NCI-H226 (cell line): ENCODE measurements at places on chromosomes 7 and 10.

DNA sequence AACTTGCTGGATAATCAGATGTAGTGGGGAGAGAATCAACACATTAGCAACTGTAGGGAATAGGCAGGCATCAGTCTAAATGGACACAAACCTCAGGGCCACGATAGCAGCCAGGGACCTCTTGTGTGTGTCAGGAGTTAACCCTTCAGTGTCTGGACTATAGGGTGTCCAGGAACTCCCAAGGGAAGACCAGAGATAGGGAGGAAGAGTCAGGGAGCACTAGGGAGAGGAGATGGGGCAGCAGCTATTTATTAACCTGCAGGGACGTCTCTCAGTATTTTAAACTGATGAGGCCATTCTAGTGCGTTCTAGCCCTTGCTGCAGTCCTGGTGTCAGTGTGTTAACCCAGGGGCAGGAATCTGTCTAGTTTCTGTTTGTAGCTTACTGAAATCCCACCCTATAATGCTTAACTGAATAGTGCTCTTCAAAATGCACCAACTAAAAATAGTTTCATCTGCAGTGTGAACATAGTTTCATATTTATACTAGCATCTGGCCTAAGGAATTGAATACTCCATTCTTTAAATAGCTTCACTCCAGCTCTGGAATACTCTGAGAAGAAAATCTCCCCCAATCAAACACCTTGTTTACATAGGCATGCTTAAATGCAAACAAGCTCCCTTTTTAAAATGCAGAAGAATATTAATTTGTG lies 62.7 kb downstream of the ARID5B start:
- no peak for DNase-seq

DNA sequence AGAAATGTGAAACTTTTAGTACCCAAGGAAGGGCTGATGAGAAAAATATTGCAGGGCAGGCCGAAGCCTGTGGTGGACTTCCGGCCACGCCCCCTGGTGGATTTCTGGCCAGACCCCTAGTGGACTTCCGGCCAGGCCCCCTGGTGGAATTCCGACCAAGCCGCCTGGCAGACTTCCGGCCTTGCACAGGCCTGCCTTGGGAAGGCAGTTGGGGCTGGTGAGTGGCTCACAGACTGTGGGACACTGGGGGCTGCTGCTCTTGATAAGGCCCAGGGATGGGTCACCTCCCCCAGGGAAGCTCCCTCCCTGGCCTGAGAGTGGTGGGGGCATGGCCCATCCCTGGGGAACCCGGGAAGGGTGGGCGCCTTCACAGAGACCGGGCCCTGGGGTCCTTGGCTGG lies 116.4 kb upstream of the MKI67 start:
- DNase-seq: no peak

- DNase-seq: no peak
Observed at GRCh38 chr10:131450216-131450765, 138.8 kb upstream of the TCERG1L start.

DNA sequence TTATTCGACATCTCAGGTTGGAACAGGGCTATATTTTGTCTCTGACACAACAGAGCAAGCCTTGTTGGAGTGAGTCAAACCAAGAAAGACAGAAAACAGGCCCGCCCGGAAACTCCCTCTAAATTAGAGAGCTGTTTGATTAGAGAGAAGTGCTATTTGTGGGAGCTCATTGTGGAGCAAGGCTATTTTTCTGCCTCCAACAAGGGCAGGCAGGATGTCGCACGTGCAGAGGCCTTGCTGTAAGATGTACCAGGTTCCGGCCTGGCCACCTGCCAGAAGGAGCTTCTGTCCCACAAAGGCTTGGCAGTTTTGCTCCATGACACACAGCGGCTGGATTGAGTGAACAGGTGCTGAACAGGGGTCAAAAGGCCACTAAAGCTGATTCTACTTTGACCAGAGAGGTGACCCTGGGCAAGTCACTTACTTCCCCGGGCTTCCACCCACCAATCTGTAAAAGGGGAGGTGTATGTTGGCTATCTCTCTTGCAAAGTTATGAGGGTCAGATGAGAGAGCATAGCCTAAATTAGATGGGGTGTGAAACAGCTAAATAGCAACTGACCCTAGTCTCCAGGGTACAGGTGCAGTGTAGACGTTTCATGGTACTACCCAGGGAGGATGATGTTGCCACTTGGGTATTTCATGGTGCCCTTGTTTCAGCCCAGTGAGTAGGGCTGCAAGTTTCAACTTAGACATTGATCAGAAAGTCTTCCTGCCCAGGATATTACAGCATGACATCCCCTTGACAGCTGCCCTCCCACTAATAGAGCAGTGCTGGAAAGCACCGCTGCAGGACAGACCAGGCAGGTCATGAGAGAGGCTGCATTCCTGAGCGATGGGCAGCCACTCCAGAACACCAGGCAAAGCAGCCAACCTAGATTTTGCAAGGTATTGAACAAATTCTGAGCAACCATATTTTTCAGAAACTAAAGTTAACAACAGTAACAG lies 62.0 kb downstream of the VSTM4 start:
- no peak for DNase-seq

DNA sequence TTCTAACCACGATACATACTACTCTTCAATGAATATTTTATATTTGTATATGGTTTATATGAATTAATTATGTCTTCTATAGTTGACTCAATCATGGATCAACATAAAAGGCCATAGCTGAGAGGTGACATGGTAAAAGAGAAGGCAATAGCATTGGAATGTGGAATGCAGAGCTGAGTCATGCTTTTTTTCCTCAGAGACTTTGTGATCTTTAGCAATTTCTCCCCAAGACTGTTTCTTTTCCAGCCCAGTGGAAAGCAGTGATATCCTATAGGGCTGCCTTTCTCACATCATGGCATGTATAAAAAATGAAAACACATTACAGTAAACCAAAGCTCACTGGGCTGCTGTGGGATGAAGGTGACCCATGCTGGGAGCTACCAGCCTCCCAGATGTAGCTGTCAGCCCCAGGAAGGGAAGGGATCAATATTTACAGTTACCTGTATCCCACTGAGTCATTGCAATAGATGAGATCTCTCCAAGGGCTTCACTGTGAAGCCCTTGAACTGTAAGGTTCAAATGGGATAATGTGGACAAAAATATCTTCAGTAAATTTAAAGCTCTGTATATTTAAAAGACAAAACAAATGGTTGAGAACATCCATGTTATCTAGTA lies 30.2 kb downstream of the SLC39A12 start:
- DNase-seq: peak; percentile 67

GRCh38 chr10:74852381-74852780 lies 26.0 kb downstream of the KAT6B start:
- no peak for DNase-seq

DNA sequence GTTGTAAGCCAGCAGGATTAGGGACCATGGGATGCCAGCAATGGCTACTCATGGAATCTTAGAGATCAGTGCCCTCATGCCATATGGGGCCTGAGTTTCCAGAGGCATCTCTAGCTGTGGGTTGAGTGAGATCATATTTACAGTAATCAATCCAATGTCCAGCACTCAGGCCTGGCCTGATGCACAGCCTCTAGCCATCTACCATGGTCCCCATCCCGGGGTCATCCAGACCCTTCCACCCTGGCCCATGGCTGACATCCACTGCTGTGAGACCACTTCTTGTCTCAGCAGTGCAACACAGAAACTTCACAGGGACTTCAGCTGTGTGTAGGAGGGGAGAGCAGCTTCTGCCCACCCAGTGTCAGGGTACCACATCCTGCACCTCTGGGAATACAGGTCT lies 6.5 kb upstream of the ADCY1 start:
- DNase-seq: no peak

DNA sequence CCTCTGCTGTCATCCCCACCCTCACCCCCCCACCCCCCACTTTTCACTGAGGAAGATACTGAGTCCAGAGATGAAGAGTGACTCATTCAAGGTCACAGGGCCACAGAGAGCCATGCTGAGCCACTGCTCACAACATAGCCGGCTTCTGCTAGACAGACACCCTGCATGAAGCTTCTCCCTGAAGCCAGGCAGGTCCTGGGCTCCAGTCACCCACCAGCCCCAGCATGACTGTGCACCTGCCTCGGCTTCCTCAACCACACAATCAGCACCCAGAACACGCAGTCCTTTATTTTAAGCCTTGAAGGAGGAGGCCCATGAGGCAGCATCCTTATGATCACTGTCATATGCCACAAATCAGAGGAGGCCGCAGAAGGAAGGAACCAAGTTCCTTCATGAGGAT lies 19.2 kb upstream of the PRKAG2 start:
- no peak for DNase-seq

- no peak for DNase-seq
Observed at GRCh38 chr10:124642088-124642710, 102.0 kb downstream of the FAM53B start.
